ENCODE measurements at places on chromosomes 13 and 19. TPM values are rescaled to one million over a fixed set of nuclear protein-coding genes. Genes with fewer than 3 reads are reported as not detected.

PGPEP1 gene
- 40.8 TPM for total RNA-seq

GRCh38 chr19:54432144-54432738 lies 16.8 kb upstream of the LENG8 start:
- peaks cover 33% of the 10 kb centered on the region for H3K27me3 ChIP-seq
- no peaks in the 10 kb centered on the region for H3K36me3 ChIP-seq
- no peak overlapping the region for H3K4me3 ChIP-seq
- peaks cover 20% of the 10 kb centered on the region for H3K4me1 ChIP-seq
- DNase-seq = no peak
- no peak overlapping the region for H3K27ac ChIP-seq

GRCh38 chr13:59461411-59461810 lies 702.3 kb downstream of the DIAPH3 start:
- H3K4me3 ChIP-seq = no peak overlapping the region
- H3K4me1 ChIP-seq = peaks cover 5% of the 10 kb centered on the region
- no peak overlapping the region for H3K27ac ChIP-seq
- no peaks in the 10 kb centered on the region for H3K27me3 ChIP-seq
- no peaks in the 10 kb centered on the region for H3K36me3 ChIP-seq
- DNase-seq = no peak

- no peak overlapping the region for H3K4me3 ChIP-seq
- H3K4me1 ChIP-seq = no peaks in the 10 kb centered on the region
- H3K27me3 ChIP-seq = no peaks in the 10 kb centered on the region
Measured at GRCh38 chr19:15986701-15987100, 37.9 kb downstream of the OR10H4 start.

DNA sequence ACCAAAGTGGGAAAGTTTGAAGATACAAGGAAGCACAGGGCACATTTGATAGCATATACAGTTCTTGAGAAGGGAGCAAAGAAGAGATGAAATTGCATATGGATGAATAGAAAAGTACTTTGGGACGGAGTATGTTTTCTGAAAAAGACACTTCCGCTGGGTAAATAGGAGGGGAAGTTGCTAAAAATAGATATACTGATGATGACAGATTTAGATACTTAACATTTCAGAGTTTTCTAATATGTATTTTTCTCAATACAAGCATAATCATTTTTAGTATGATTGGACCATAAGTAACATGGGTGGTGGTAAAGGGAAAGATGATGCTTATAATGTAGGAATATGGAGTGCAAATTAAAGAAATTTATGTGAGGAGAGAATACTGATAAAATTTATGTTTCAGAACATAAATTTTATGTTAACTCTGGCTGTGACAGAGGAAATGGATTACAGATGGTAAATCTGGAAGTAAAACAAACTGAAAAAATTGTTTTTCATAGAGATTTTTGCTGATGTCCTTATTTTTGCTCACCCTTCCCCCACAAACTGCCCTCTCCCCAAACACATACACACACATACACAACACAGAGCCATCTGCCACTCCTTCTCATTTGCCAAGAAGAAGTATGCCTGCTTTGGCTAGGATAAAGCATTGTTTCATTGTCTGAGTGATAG lies 583.9 kb upstream of the MIR17HG start:
- no peaks in the 10 kb centered on the region for H3K36me3 ChIP-seq
- no peak overlapping the region for H3K27ac ChIP-seq
- no peaks in the 10 kb centered on the region for H3K4me1 ChIP-seq

DNA sequence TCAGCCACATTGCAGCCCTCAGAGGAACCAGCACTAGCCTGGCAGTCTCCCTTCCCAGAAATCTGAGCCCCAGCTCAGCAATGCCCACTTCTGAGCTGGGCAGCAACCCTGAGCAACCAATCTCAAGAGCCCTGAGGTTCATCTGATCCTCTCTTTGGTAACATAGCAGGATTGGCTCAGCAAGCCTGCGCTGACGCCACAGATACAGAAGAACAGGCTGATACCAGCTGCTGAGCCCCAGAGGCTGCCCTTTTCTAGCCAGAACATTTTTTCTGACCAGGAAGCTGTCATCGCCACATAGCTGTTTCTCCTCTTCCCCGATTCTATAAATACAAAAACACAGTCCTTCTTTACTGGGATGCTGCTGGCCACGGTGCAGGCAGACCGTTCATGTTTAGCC lies 59.8 kb downstream of the TRPM4 start:
- no peaks in the 10 kb centered on the region for H3K36me3 ChIP-seq
- no peak for DNase-seq
- no peak overlapping the region for H3K4me3 ChIP-seq

DNA sequence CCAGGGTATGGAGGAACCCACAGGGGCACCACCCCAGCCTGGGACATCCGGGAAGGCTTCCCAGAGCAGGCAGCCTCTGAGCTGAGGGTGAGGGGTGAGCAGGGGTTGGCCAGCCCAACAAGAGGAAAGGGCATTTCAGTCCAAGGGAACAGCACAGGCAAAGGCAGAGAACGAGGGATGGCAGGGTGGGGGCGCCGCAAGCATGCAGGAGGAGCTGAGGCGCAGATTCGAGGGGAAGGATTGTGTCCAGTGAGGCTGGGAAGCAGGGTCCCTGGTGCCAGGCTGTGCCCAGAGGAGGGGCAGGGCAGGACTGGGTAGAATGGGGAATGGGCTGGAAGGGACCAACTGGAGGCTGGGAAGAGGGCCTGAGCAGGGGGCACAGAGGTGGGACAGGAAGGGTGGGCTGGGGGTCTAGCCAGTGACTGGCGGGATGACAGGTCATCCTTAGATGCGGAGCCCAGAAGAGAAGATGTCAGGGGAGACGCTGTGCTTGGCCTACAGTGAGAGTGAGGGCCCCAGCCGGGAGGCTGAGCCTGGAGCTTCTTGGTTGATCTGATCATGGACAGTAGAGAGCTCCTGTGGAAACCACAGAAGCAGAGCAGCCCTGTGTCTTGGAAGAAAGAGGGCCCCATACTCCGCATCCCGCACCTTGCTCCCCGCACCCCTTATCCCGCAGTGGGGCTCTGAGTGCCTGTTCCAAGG lies 13.6 kb downstream of the EMP3 start:
- no peak for DNase-seq
- no peaks in the 10 kb centered on the region for H3K36me3 ChIP-seq
- peaks cover 2% of the 10 kb centered on the region for H3K4me1 ChIP-seq
- H3K27me3 ChIP-seq = no peaks in the 10 kb centered on the region
- no peak overlapping the region for H3K27ac ChIP-seq

DNA sequence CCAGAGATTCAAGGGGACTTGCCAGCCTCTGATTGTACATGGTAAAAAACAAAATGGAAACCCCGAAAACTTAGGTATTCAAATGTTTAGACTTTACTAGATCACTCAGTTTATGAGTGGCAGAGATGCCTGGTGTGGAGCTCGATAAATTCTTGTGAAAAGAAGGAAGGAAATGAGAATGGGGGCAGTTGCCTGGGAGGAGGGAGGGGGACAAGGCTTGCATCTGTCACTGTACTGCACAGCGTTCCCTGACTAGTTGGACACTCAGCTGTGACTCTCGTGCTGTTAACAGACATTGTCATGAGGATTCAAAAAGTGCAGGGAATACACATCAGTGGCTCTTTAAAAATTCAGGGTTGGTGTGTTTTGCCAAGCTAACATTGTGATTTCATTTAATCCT lies 232.9 kb downstream of the ZIC5 start:
- no peak overlapping the region for H3K4me3 ChIP-seq
- no peak for DNase-seq
- H3K27ac ChIP-seq = no peak overlapping the region
- no peaks in the 10 kb centered on the region for H3K36me3 ChIP-seq
- H3K4me1 ChIP-seq = no peaks in the 10 kb centered on the region

GRCh38 chr13:24274452-24275021 lies 34.8 kb upstream of the C1QTNF9 start:
- peak; percentile 71 for DNase-seq
- no peak overlapping the region for H3K4me3 ChIP-seq
- peaks cover 58% of the 10 kb centered on the region for H3K4me1 ChIP-seq
- H3K27me3 ChIP-seq = no peaks in the 10 kb centered on the region
- peak overlapping the region; percentile 34 for H3K27ac ChIP-seq
- H3K36me3 ChIP-seq = no peaks in the 10 kb centered on the region

DNA sequence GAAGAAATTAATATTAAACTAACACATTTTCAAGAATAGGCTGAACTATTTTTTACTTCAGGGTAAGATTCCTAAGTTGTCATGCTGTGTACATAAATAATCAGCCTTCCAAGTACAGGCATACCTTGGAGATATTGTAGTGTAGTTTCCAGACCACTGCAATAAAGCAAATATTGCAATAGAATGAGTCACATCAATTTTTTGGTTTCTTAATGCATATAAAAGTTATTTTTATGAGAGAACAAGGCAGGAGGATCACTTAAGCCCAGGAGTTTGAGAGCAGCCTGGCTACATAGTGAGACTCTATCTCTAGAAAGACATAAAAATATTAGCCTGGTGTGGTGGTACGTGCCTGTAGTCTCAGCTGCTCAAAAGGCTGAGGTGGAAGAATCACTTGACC lies 511.5 kb downstream of the UQCRFS1 start:
- H3K36me3 ChIP-seq = no peaks in the 10 kb centered on the region
- H3K4me3 ChIP-seq = no peak overlapping the region
- H3K27me3 ChIP-seq = peaks cover 5% of the 10 kb centered on the region
- no peak for DNase-seq
- no peaks in the 10 kb centered on the region for H3K4me1 ChIP-seq
